ENCODE measurements at places on chromosomes 5 and 9.

GRCh38 chr9:68637020-68637419 is 68.0 kb upstream of the PIP5K1B start:
- no peak for DNase-seq

- no peak for DNase-seq
Observed at GRCh38 chr5:65796751-65797316, 74.8 kb downstream of the NLN start.

DNA sequence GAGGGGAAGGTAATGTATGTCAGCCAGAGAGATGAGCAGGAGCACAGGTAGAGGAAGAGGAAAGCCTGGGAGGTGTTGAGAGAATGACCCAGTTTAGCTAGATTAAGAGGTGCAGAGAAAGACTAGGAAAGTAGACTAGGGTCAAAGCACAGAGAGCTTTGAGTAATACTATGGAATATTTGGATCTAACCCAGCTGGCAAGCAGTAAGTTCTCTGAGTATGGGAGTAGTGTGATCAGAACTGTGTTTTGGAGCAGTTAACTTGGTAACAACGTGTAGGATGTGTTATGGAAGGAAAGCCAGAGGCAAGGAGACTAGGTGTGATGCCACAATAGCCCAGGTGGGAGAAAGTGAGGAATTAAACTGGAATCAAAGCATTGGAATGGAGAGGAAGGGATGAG is 84.9 kb upstream of the PTGER4 start:
- peak; percentile 63 for DNase-seq

GRCh38 chr9:127941062-127941960 is 3.7 kb upstream of the DPM2 start:
- DNase-seq: no peak

DNA sequence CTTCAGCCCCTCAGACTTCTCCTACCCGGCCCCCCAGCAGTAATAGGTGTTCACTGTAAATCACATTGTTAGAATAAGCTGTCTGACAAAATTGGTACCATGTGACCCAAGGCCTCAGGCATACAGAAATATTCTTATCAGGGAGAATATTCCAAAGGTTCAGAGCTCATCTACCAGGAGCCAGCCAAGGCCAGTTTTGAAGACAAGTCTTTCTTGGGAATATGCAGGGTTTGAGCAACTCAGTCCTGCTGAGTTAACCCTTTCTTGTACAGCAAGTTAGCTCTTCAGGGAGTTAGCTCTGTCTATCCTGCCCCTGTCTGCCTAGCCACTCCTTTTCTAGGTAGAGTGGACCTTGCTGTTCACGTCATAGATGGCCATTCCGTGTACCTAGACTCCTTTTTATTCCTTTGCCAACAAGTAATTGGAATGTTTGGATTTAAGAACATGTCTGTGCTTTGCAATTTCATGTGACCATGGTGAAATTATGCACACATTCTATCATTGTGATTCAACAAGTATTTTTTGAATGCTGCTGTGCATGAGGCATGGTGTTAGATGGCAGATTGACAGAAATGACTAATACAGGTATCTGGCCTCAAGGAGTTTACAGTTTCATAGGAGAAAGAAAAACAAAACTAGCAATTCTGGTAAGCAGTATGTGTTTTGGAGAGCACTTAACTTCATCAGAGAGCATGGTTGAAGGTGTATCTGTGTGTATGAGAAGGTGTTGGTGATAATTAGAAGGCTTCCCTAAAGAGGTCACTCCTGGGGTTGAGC is 22.6 kb downstream of the TGFBR1 start:
- peak; percentile 50 for DNase-seq

DNA sequence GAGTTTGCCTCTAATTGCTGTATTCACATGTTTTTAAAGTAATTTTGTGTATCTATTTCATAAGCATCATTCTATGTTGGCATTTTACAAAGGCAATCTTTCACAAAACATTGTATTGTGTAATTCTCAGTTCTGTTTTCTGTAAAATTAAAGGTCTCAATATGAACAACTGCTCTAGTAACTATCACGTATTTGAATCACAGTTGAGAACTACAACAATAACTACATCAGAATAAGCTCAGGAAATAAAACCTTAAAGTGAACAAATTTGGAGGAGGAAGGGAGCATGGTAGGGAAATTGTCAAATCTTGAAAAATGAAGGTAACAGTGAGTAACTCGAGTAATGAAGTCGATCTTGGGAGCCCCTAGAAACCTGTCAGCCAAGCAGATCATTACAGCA is 22.5 kb upstream of the CAMK4 start:
- DNase-seq: no peak

DNA sequence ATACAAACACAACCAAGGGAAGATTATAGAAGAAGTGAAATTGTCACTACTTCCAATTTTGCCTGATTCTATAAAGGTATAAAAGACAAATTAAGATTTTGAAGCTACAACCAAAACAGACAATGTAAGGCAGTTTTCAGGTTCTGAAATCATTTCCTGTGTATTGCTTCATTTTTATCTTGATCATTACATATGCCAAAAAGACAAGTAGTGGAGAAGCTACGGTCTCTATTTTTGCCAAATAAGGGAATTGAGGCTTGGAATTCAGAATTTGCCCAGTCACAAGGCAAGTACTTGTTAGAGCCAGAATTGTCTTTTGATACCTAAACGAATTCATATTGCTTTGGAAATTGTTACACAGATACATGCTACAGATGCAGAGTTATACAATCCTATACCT is 20.6 kb downstream of the EDIL3 start:
- peak; percentile 82 for DNase-seq

GRCh38 chr9:87628346-87628745 is 97.6 kb upstream of the CTSL start:
- no peak for DNase-seq

DNA sequence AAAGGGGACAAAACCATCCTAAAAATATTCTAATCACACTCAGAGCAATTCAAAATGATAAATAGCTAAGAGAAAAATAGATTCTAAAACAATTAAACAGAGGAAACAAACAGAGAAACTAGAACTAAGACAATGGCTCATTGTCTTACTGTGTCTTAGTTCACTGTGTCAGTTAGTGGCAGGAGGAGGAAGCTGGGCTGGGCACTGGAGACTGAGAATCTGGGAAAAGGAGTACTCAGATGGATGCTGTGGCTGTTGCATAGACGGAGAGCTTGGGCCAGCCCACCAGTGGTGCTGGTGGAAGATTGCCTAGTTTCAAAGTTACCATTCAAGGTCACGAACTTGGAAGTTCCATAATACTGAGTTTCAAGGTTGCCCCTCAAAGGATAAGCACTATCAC is 94.7 kb upstream of the IFNK start:
- DNase-seq: no peak

DNA sequence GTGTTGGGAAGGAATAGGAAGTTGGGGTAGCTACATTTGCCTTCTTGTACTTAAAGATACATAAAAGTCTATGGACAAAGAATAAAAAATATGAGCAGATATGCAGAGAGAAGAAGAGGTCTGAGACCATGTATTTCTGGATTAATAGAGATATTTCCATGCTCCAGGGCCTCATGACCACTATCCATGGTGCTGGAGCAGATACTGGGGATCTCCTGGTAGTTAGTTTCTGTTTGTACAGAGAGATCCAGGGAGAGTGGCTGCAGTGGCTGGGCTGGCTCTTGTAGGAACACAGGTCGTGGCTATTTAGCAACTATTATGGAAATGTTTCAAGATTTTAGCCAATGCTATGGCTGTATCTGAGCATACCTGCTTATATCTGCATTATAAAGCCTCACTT is 184.2 kb upstream of the TMEM161B start:
- DNase-seq: no peak

DNA sequence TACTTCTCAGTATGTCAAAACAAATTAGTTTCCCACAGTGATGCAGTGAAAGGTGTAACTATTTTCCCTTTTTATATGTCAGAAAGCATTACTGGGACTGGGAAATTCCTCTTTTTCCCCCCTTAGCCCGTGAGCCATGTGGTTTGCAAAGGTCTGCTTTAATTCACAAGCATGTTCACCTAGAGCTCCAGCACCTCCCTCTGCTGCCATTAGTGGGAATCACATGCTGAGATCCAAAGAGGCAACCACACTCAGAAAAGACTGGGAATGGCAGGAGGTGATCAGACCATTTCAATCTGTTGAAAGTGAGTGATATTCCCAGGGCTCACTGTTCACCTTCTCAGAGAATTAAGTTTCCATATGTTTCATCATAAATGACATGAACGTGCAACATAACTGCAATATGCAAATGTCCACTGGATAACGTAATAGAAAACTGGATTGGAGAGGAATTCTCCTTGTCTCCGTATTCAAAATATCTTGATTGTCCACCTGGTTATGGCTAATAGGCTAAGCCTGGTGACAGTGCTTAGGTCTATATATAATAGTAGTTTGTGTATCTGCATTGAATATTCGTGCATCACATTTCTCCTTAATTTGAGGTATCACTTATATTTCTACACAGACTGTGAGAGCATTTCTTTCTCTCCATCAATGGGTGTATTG is 703.5 kb upstream of the WWC1 start:
- DNase-seq: peak; percentile 48

GRCh38 chr5:40518485-40518917 is 161.2 kb upstream of the PTGER4 start:
- DNase-seq: no peak

GRCh38 chr5:38009749-38010358 is 170.0 kb upstream of the GDNF start:
- DNase-seq: no peak

- no peak for DNase-seq
Observed at GRCh38 chr9:131545003-131545785, at the start of gene PRRT1B. Gene PRRT1B (plus strand): TSS chr9:131545523. CDS start chr9:131545616, 93 bp downstream.

- DNase-seq: no peak
Observed at GRCh38 chr9:20289423-20290010, 332.8 kb downstream of the MLLT3 start.

- DNase-seq: no peak
Observed at GRCh38 chr9:6243746-6244145, 28.1 kb downstream of the IL33 start.

DNA sequence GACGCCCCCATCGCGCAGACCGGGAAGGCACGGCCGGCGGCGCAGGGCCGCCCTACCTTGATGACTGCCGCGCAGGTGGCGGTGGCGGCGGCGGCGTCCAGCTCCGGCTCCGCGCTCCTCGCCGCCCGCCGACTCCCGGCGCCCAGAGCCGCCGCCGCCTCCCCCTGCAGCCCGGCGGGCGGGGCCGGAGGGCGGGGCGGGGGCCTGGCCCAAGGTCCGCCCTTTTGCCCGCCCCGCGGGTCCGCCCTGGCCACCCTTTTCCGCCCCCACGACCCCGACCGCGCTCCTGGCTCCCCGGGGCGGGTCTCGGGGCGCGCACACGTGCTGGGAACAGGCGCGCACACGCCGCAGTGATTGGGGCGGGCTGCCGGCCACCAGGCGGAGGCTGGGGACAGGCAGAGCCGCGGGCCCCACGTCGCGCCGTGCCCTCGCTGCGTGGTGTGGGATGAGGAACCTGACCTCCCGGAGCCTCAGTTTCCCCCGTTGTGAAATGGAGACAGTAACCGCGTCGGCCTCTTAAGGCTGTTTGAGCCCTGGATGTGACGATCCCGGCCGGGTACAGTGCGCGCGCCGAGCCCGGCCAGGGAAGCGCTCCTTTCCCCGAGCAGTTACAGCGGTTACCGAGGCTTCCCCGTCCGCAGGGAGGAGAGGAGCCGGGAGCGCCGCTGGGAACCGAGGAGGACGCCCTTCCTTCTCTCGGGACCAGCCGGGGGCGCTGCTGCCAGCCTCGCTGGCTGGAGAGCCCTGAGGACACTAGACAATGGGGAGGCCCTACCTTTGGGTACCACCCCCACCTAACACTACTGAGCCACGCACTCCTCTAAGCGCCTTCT is at the start of gene CORO2A:
TSS of gene CORO2A (minus strand) at position 135 of the 833 bp plus-strand sequence. CDS start 34,977 bp downstream, outside the sequence.
- peak; percentile 61 for DNase-seq

GRCh38 chr5:169695025-169695625 is 58.0 kb downstream of the DOCK2 start:
- DNase-seq: no peak

DNA sequence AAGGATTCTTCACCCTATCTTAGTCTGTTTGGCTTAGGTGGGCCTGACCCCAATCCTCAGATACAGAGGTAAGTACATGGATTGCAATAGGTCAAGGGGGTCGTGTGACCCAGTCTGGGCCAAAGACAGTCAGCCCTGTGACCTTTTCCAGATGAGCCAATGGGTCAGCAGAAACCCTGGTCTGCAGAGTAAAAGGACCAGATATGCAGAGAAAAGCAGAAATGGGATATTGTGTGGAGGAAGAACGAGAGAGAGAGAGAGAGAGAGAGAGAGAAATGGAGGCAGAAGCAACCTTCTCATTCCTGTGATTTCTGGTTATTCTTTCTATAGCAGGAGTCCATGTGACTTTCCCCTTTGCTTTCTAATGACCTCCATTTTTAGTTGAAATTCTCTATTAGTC is 40.4 kb upstream of the CRB2 start:
- no peak for DNase-seq

DNA sequence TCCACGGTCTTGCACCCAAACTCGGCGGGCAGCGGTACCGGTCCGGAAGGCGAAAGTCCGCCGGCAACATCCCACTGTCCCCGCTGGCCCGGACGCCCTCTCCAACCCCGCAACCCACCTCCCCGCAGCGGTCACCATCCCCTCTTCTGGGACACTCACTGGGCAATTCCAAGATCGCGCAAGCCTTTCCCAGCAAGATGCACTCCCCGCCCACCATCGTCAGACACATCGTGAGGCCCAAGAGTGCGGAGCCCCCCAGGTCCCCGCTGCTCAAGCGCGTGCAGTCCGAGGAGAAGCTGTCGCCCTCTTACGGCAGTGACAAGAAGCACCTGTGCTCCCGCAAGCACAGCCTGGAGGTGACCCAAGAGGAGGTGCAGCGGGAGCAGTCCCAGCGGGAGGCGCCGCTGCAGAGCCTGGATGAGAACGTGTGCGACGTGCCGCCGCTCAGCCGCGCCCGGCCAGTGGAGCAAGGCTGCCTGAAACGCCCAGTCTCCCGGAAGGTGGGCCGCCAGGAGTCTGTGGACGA is 33.3 kb downstream of the CD180 start:
- DNase-seq: no peak

DNA sequence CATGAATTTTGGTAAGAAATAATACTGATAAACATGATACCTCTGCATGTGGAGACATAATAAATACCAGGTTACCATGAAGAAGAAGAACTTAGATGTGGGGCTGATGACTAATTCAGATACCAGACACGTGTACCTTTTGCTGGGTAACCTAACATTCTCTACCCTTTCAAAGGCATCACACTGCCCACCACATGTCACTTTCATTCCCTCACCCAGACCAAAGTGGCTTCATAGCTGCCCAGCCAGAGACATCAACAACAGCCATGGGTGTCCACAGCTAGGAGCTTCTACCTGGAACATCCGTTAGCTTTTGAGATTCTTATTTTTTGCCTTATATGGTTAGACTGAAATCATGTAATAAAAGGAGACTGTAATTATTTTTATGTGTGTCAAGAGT is 396.8 kb downstream of the MED10 start:
- DNase-seq: no peak

GRCh38 chr5:142883025-142883424 is 112.8 kb downstream of the ARHGAP26 start:
- peak; percentile 76 for DNase-seq

- peak; percentile 19 for DNase-seq
Observed at GRCh38 chr9:133429641-133430161, 7.5 kb downstream of the ADAMTS13 start.

- peak; percentile 60 for DNase-seq
Observed at GRCh38 chr5:160171666-160172065, 52.4 kb upstream of the PWWP2A start.

Measured in fibroblast of pulmonary artery (primary cell).